Keratinocyte (primary cell): ENCODE measurements at places on chromosomes 16 and 17. TPM values are rescaled to one million over a fixed set of nuclear protein-coding genes. Genes with fewer than 3 reads are reported as not detected.

DNA sequence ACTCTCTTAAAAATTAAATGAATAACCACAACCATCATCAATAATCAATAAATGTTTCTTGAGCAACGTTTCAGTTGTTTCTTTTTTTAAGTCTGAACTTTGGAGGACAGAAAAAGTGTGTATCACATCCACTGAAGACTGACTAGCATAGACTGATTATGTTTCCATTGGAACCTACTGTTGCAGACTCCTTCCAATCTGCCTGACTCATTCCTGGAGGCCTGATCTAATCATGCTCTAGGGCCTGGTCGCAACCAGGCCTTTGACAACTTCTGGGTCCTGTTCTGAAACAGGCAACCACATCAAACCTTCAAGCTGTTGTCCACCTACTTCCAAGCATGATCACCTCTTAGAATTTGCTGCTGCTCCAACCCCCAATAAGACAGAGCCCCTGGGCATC, 109.2 kb upstream of the NUDT7 start:
- no peak for DNase-seq

DNA sequence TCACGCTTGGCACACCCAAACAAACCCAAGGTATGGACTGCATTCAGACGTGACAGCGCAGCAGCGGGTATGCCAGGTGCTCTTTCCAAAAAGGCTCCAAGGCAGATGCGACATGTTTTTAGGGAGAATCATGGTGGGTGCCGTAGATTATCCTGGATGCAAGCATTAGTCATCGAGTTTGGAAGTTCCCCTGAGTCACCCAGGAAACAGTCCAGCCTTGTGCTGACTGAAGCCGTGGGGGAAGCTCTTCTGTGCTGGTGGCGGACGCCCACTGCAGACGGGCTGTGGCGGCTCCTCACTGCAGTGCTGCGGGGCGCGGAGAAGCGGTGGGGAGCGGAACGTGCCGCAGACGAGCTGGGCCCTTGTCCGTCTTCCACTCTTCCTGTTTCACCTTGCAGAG, 13.9 kb downstream of the JPT2 start:
- DNase-seq = peak; percentile 76

DNA sequence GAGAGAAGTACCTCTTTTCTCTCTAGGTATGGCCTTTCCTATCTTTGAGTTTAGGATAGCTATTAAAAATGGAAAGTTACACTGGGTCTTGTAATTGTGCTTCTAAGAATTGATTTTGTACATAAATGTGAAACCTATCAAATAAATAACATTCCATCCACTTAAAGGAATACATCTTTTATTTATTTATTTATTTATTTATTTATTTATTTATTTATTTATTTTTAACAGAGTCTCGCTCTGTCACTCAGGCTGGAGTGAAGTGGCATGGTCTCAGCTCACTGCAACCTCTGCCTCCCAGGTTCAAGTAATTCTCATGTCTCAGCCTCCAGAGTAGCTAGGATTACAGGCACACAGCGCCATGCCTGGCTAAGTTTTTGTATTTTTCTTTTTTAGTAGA, 1114.0 kb upstream of the EEF2KMT start:
- no peak for DNase-seq

GRCh38 chr17:75693500-75694481, 26.7 kb downstream of the SAP30BP start:
- DNase-seq = no peak

DNA sequence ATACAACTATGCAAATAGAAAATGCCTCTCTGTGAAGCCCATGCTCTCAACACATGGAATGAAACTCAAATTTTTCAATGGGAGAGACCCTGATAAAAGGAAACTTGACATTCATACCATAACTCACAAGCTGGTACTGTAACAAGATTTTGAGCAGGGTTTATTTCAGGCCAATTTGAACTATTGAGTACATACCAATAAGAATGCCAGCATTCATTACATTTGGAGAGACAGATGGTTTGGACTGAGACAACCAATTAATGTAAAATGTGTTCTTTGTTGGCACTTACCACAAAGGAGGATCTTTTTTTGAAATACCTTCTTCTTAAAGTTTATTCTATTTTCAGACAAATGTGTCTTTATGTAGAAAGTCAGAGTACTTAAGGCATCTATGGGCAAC, 1357.0 kb upstream of the GOT2 start:
- no peak for DNase-seq

GRCh38 chr16:11302977-11303376, 21.8 kb upstream of the PRM1 start:
- no peak for DNase-seq

DNA sequence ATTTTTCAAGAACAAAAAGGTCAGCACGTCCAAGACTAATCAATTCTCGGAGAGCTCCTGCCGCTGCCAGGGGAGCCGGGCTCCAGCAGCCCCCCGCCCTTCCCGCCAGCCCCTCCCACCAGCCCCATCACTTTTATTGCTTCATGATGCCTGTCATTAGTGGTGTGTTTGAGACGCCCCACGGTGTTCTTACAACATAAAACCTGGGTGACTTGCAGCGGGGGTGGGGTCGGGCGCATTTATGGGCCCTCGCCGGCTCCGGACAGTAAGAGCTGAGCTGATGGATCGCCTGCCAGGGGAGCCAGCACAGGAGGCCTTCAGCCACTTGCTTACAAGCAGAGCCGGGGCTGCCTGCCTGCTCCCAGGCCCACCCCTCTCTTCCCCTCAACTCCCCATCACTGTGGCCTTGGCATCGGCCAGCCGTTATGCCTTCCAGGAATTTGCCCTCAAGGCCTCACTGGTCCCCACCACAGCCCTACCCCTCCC, 82.9 kb upstream of the CBX4 start:
- DNase-seq = no peak

DNA sequence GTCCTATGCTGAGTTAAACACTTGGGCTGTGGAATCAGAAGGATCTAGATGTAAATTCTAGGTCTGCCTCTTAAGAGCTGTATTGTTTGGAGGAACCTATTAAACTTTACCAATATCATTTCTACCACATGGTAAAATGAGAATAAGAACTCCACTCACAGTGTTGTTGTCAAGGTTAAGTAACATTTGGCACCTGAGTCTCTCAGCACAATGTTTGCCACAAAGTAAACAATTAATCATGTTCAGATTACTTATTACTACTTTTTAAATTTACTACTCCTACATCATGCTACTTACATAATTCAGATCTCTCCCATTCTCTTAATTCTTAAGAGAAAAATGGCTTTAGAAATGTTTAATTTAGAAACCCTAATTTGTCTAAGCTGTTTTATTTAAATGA, 305.9 kb downstream of the CA10 start:
- DNase-seq = no peak

Gene CLEC19A
- not detected in 3 replicates for polyA plus RNA-seq

Gene C17orf107
- 0.31 to 0.68 TPM (median 0.33 TPM) in 3 replicates for polyA plus RNA-seq

Gene MSI2
- 16.7 to 25.0 TPM (median 22.3 TPM) in 3 replicates for polyA plus RNA-seq

Gene TNFRSF17
- polyA plus RNA-seq = 0.13 TPM in 1 of 3 replicates, not detected in the others
